Foreskin keratinocyte (primary cell): ENCODE measurements at places on chromosomes 1 and 21. TPM values are rescaled to one million over a fixed set of nuclear protein-coding genes. Genes with fewer than 3 reads are reported as not detected.

SSU72 gene
- 167 and 179 TPM in 2 replicates for polyA plus RNA-seq

FOXO6 gene
- 0.04 and 0.11 TPM in 2 replicates for polyA plus RNA-seq

PTCH2 gene
- polyA plus RNA-seq = 0.04 and 0.06 TPM in 2 replicates

PGLYRP3 gene
- polyA plus RNA-seq = 0.06 TPM in 1 of 2 replicates, not detected in the other

CHIA gene
- polyA plus RNA-seq = not detected in 2 replicates

KIFAP3 gene
- 16.5 TPM in 2 replicates for polyA plus RNA-seq

DIO1 gene
- not detected in 2 replicates for polyA plus RNA-seq

SCAMP3 gene
- 83.3 and 85.4 TPM in 2 replicates for polyA plus RNA-seq

SPAG17 gene
- polyA plus RNA-seq = 0.18 and 0.20 TPM in 2 replicates

GBP5 gene
- polyA plus RNA-seq = not detected in 2 replicates

KANK4 gene
- polyA plus RNA-seq = 0.03 TPM in 1 of 2 replicates, not detected in the other

PGLYRP4 gene
- 0.13 and 0.44 TPM in 2 replicates for polyA plus RNA-seq

USH2A gene
- not detected in 2 replicates for polyA plus RNA-seq

AMPD2 gene
- 20.2 and 20.3 TPM in 2 replicates for polyA plus RNA-seq

CRNN gene
- polyA plus RNA-seq = not detected in 2 replicates

NEK2 gene
- polyA plus RNA-seq = 11.0 and 16.1 TPM in 2 replicates

ANXA9 gene
- 0.49 and 0.58 TPM in 2 replicates for polyA plus RNA-seq

EDN2 gene
- 0.10 and 0.32 TPM in 2 replicates for polyA plus RNA-seq

MAN1C1 gene
- 0.03 and 0.08 TPM in 2 replicates for polyA plus RNA-seq

UBE2U gene
- not detected in 2 replicates for polyA plus RNA-seq

HES5 gene
- polyA plus RNA-seq = 0.54 and 0.91 TPM in 2 replicates

NKAIN1 gene
- polyA plus RNA-seq = not detected in 2 replicates

PRKAA2 gene
- polyA plus RNA-seq = 0.02 and 0.03 TPM in 2 replicates

FAM43B gene
- 0.02 and 0.07 TPM in 2 replicates for polyA plus RNA-seq

MAEL gene
- polyA plus RNA-seq = not detected in 2 replicates

ZNF683 gene
- not detected in 2 replicates for polyA plus RNA-seq

CTSE gene
- 0.35 and 0.66 TPM in 2 replicates for polyA plus RNA-seq

P3H1 gene
- polyA plus RNA-seq = 29.6 and 34.4 TPM in 2 replicates

NOS1AP gene
- polyA plus RNA-seq = 0.11 and 0.22 TPM in 2 replicates

DMBX1 gene
- polyA plus RNA-seq = not detected in 2 replicates

DNM3 gene
- polyA plus RNA-seq = 1.3 and 1.6 TPM in 2 replicates

CFHR2 gene
- not detected in 2 replicates for polyA plus RNA-seq

LAMTOR5 gene
- 214 and 219 TPM in 2 replicates for polyA plus RNA-seq

MCOLN2 gene
- 0.76 and 0.95 TPM in 2 replicates for polyA plus RNA-seq

GRIK1 gene
- polyA plus RNA-seq = not detected in 2 replicates

SLC27A3 gene
- 15.0 TPM in 2 replicates for polyA plus RNA-seq

GBP6 gene
- 0.02 and 0.14 TPM in 2 replicates for polyA plus RNA-seq

SOX13 gene
- polyA plus RNA-seq = 7.1 and 7.7 TPM in 2 replicates

HPCAL4 gene
- polyA plus RNA-seq = not detected in 2 replicates

PLPPR5 gene
- 0.17 and 0.23 TPM in 2 replicates for polyA plus RNA-seq

GCSAML gene
- not detected in 2 replicates for polyA plus RNA-seq

FOXD3 gene
- polyA plus RNA-seq = not detected in 2 replicates

AIRE gene
- polyA plus RNA-seq = not detected in 2 replicates

USP1 gene
- 15.4 and 21.1 TPM in 2 replicates for polyA plus RNA-seq

SUSD4 gene
- polyA plus RNA-seq = 1.2 and 1.5 TPM in 2 replicates

PRELP gene
- polyA plus RNA-seq = 0.04 and 0.07 TPM in 2 replicates

ADGRL2 gene
- 2.4 and 4.8 TPM in 2 replicates for polyA plus RNA-seq

VHLL gene
- polyA plus RNA-seq = not detected in 2 replicates
